ENCODE measurements at places on chromosomes 2 and 18.

GRCh38 chr18:8747440-8747937 is 42.1 kb downstream of the MTCL1 start:
- DNase-seq, result no peak

GRCh38 chr18:23324056-23324811 is 128.9 kb upstream of the RIOK3 start:
- no peak for DNase-seq

DNA sequence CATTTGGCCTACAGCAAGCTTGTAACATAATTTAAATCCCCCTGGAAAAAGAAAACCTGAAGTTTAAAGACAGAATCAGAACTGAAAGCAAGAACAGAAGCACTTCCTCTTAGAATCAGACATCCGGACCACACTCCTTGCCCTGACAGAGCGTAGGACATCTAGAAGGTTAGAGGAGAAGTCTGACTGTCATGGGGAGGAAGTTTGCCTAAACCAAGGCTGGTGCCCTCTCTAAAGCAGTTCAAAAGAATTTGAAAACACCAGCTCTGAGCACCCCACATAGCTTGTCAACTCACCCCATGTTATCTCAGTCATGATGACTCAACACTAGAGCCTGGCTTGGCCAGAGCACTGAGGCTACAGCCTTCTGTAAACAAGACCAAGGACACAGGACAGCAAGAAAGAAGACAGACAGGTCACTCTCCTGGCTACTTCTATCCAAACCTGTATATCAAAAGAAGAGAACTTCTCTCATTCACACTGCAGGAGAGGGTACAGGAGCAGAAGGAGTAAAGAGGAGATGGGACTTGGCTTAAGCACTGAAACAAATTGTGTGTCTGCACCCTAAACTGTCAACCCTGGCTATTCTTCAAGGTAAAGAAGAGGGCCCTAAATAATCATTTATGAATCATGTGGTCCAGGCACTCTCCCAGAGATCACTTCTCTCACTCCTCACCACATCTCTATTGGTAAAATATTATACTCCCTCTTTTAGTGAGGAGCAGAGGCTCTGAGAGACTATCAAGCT is 198.6 kb downstream of the MEMO1 start:
- no peak for DNase-seq

DNA sequence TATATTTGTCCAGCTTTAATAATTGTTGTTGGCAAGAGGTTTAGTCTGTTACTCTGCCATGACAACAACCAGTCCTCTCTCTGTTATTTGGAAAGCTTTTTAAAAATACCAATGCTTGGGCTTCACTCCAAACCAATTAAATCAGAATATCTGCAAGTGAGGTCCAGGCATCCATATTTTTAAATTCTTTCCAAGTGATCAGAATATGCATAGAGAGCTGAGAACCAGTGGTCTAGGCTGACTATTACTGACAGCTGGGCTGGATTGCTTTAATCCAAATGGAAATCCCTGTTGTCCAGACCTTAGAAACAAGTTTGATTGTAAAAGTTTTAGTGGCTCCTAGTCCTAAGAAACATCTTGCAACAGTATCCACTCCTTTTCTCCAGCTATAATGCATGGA is 1059.7 kb upstream of the ACVR2A start:
- no peak for DNase-seq

DNA sequence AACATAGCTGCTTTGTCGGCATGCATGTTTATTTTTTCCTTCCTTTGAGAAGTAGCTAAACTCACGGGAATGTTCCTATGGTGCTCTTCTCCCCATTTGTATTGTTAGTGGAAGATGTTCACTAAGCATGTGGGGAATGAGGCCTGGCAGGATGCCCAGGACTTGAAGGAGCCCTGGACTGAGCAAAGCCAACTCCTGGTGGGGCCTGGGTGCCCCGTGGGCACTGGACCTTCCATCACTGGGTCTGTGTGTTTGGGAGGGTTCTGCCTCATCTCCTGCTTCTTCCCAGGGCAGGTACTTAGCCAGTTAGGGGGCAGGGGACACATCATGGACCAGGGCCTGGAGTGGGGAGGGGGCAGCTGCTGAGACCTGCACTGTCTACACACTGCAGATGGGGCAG is 49.3 kb downstream of the ACAA2 start:
- no peak for DNase-seq

DNA sequence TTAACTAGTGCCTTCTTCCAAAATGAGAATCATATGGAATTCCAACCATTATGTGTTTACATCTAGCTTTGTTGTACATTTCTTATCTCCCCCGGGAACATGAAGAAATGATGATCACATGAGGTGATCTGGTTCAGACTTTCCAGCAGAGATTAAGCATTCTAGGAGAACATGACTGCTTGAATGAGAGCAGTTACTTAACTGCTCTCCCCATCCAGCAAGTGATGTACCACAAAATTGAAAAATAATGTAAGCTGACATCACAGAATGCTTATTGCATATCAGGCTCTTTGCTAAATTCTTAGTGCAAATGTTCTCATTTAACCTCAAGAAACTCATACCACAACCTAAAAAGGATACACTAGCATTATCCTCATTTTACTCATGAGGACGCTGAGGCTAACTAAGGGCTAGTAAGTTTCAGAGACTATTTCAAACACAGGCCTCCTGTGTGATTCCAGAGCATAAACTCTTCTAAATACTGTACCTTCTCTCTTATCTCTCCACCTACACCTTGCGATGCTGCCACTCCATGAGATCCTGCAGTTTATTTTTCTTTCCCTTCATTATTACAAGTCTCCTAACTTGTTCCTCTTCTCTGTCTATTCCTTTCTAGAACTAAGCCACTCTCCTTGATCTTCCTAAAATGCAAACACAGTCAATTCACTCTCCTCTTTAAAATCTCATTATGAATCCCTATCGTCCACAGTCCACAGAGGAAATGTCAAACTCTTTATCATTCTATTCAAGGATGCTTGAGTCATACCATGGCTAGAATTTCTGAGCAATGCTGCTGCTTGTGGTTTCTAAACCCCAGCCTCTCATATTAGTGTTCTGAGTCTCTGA is 1224.8 kb upstream of the ZEB2 start:
- peak; percentile 33 for DNase-seq
